ENCODE measurements at places on chromosomes 1 and 21.

GRCh38 chr1:93556291-93556690 is 108.4 kb downstream of the FNBP1L start:
- peak; percentile 17 for DNase-seq

DNA sequence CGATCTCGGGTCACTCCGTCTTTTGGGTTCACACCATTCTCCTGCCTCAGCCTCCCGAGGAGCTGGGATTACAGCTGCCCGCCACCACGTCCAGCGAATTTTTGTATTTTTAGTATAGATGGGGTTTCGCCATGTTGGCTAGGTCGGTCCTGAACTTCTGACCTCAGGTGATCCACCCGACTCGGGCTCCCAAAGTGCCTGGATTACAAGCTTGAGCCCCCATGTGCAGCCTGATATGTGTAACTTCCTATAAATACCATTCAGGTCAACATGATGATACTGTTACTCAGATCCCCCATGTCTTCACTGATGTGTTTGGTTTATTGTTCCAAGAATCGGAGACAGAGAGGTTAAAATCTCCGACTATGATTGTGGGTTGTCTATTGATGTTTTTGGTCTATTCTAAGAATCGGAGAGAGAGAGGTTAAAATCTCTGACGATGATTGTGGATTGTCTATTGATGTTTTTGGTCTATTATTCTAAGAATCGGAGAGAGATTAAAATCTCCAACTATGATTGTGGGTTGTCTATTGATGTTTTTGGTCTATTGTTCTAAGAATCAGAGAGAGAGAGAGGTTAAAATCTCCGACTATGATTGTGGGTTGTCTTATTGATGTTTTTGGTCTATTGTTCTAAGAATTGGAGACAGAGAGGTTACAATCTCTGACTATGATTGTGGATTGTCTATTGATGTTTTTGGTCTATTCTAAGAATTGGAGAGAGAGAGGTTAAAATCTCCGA is 17.0 kb downstream of the C1orf159 start:
- DNase-seq, result no peak

DNA sequence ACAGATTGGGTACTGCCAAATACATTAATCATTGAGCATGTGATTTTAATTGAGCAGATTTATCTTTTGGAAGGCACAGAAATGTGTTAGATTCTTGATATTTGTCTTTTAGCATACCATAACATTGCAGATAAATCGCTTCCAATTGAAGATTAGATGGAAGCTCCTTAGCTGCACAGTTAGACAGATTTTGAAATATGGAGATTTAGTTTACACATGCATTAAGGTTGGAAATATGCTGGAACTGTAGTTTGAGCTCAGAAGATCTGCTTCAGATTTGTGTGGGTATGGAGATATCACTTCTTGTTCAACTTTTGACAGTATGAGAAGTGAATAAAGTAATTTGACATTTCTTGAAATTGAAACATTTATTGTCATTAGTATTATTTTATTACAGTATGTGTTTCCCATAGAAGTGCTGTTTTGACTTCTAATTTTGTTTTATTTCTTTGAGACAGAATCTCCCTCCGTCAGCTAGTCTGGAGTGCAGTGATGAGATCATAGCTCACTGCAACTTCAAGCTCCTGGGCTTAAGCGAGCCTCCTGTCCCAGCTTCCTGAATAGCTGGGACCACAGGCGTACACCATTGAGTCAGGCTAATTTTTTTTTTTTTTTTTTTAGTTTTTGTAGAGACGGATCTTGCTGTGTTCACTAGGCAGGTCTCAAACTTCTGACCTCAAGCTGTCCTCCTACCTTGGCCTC is 29.1 kb downstream of the THRAP3 start:
- DNase-seq, result no peak

DNA sequence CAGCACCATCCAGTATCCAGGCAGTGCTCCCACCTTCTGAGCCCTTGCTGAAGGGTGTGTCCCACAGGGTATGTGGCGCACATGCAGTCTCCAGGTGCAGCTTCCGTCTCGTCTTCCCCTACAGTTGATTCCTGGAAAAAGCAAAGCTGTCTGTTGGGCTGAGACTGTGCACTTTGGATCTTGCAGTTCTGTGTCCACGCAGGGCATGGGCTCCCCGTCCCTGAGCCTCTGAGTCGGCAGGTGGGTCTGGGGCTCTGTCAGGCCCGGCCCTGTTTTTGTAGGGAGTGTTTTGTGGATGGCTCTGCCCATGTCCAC is 32.8 kb downstream of the SNAP47 start:
- peak; percentile 71 for DNase-seq

DNA sequence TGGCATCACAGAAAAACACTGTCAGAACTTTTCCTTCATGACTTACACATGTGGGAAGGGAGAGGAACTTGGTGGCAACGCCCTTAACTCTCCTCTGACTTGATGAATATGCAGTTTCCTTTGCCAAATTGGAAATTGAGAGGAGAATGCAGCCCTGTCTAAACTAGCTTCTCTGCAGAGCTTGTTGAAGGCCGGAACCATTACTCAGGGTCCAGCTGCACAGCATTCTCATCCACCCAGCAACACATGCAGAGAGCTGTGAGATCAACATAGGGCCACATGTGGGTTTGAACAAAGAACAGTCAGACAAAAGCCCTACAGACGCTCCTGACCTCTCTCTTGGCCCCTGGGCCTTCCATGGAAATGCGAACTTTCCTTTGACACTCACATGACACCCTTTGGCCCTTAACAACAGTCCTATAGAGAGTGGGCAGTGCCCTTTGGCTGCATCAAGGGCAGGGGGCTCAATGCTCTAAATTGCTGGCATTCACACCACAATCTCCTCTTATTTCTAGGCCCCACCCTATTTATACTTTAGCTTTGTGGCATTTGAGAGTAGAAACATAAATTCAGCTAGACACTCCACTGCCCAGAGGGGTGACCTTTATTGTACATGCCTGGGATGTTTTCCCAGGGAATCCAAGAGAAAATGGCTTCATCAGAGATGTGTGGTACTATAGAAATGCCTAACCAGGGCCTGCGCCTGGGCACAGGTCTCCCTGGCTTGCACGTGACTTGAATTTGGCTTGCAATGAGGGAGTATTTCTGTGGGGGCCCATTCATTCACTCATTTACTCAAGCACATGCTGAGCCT is 64.4 kb downstream of the CDC7 start:
- no peak for DNase-seq

DNA sequence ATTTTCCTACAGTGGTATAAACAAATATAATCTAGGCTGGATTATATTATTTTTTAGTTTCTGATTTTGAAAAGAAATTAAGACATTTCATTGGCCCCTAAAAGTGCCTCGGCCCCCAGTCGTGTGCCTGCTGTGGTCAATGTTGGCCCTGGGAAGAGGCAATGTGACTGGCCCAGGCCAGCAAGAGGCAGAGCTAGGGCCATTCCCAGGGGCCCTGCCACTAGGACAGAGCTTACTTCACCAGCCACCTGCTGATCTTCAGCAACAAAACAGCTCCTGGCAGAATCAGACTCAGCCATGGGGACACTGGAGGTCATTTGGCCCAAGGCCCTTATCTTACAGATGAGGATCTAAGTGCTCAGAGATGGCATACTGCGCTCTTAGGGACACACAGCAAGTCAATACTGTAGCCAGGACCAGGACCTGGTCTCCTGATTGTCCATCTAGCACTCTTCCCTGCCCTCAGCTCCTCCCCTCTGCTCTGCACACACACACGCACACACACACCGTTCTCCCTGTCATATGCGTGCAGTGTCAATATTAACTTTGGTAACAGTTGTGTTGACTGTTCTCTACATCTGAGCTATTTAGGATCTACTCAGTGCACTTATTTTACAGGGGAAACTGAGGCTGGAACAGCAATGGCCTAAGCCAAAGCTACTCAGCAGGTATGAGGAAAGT is 16.6 kb upstream of the KLHDC7A start:
- no peak for DNase-seq

DNA sequence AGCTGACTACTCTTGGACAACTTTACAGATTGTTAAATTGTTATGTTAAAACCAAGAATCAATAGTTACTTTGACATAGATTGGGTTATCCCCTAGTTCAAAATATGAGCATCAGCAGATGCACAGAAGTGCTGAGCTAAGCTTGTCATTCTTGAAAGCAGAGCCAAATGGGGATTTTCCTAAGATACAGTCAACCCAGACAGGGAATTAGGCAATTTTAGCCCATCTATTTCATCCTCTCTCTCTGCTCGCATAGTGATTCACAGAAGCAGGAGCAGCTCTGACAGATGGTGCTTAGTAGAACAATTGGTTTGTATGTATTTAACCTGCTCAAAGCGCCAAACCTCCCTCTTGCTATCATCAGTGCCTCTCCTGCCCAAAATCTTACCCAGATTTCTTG is 27.9 kb upstream of the PRRC2C start:
- DNase-seq, result no peak

GRCh38 chr1:244053831-244054230 is 2.7 kb downstream of the ZBTB18 start:
- DNase-seq, result no peak

GRCh38 chr1:95183952-95184351 is 50.1 kb upstream of the RWDD3 start:
- no peak for DNase-seq

GRCh38 chr1:50418600-50419109 is 4.6 kb downstream of the DMRTA2 start:
- DNase-seq, result no peak

- DNase-seq, result no peak
Observed at GRCh38 chr1:229336345-229336744, 6.5 kb downstream of the CCSAP start.

GRCh38 chr1:174839211-174839610 is 160.5 kb upstream of the CACYBP start:
- no peak for DNase-seq

DNA sequence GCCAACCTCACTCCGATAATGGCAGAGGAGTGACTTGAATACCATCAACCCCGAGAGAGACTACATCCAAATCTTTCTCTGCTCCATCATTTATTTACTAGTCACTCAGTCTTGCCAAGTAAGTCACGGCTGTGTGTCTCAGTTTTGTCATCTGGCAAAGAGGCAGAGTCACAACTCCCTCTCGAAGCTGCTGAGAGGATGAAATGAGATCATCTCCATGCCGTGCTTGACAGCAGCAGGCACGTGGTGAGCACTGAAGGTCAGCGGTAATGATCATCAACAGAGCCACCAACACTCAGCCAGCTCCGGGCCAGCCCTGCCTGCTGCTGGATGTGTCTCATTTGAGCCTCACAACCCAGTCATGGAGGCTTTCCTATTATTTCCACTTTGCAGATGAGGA is 19.9 kb downstream of the ALDH4A1 start:
- DNase-seq, result no peak

GRCh38 chr1:155706139-155706538 is 17.2 kb downstream of the DAP3 start:
- DNase-seq, result no peak

DNA sequence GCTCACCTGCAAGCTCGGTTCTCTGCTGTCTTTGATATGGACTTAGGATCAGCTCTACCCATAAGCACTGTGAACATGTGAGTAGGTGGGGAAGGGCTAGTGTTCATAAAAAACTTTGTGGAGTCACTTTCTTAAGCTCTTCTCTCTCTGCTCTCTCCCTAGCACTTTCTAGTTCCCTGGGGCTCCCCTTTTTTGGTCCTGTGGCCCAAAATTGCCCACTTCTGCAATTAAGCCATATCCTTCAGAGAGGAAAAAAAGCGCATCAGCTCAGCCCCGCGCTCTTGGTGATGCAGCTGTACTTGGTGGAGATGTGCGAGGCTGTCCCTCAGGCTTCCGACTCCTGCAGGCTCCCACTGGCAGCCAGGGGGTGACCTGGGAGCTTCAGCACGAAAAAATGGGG is 23.4 kb downstream of the CCSAP start:
- no peak for DNase-seq

GRCh38 chr1:84929581-84929980 is 36.6 kb upstream of the LPAR3 start:
- DNase-seq, result no peak

GRCh38 chr1:197269053-197269452 is 1.0 kb downstream of the CRB1 start:
- DNase-seq, result no peak

DNA sequence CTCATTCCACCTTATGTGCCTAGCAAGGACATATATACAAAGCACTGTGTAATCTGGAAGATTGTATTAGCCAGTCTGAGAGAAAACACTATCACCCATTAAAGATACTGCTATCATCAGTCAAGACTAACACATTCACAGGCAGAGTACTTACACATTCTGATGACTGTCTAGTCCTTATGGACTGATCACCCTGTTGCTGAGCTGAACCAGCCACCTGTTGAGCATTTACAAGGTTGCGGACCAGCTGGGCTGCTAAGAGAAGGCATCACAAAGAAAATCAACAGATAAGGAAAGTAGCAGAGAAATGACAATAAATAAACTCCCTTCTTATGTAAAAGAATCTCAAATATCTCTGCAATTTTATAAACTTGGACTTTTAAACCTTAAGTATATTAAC is 30.8 kb downstream of the PRPF38A start:
- no peak for DNase-seq

- DNase-seq, result no peak
Observed at GRCh38 chr1:30413606-30414005, 309.8 kb downstream of the MATN1 start.

DNA sequence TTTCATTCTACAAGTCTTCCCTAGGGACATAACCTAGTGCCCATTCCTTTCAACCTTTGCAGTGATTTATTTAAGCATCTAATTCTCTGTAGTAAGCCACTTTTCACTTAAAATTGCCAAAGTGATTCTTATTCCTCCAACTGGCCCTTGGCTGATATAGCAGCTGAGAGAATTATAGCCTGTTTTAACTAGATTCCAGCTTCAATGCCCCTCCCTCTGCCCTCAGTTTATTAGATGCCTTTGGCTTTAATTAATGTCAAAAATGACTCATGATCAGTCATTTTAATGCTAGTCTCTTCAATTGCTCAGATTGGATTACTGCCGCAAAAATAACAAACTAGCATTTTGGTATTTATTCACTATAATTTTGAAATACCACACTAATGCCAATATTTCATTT is 145.4 kb upstream of the KCTD3 start:
- DNase-seq, result no peak

DNA sequence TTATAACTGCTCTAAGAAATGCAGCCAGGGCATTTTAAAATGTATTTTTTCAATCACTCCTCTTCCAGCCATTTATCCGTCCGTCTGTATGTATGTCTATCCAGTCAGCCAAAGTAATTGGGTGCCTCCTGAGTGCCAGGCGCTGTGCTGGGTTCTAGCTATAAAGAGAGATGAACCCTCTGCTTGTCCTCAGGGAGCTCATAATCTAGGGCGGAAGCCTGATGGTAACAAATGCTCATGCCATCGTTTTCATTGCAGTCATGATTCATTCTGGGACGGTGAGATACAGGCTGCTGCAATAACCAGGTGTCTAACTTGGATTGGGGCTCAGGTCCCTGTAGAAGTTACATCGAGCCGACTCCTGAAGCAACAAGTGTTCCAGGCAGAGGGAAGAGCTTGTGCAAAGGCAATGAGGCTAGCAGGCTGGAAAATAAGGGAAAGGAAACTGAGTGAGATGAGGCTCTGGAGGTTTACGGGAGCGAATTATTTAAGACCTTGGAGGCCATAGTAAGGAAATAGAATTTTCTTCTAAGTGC is 11.6 kb downstream of the IFI6 start:
- no peak for DNase-seq

DNA sequence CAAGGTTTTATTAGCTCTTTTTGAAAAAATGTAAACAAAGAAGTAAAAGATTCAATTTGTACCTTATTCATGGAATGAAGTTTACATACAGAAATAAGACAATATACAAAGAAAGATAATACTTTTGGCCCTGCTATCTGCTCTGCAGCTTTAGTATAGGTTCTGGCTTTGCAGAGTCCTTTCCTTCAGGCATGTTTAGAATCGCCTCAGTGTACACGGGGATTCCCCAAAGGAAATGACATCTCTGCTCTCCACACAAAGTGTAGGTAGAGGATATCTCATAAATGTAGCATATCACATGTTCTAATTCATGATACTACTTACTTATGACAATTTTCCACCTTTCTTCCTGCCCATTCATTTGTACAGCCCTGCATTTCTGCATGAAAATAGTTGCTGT is 222.6 kb upstream of the DPYD start:
- no peak for DNase-seq

Measured in large intestine (tissue), 12 donors.